ENCODE measurements at places on chromosomes 2 and 18.
A peak's percentile ranks its signal among the peaks of the same experiment; 100 is the strongest.

DNA sequence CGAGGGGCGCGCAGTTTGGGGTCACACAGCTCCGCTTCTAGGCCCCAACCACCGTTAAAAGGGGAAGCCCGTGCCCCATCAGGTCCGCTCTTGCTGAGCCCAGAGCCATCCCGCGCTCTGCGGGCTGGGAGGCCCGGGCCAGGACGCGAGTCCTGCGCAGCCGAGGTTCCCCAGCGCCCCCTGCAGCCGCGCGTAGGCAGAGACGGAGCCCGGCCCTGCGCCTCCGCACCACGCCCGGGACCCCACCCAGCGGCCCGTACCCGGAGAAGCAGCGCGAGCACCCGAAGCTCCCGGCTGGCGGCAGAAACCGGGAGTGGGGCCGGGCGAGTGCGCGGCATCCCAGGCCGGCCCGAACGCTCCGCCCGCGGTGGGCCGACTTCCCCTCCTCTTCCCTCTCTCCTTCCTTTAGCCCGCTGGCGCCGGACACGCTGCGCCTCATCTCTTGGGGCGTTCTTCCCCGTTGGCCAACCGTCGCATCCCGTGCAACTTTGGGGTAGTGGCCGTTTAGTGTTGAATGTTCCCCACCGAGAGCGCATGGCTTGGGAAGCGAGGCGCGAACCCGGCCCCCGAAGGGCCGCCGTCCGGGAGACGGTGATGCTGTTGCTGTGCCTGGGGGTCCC, at the start of gene ITGA4:
Gene ITGA4 (plus strand): TSS at position 266 of the 620 bp plus-strand sequence. CDS start 269 bp downstream, at position 535.
- peak; percentile 84 for DNase-seq

DNA sequence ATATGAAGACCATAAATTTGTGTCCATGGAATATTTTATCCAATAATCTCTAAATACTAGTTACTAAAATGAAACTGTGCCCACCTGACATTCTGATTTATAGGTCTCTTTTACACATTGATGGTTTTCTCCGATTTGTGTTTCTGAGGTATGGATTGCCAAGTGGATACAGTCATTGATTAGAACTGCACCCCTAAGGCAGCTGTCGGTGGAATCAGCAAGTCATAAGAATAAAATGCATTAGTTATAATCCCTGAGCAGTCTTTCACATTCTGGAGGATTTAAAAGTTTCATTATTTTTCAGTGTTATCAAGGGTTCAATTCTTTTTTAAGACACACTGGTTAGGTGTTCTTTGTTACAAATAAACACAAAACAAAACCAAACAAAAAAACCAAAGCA, 6.0 kb downstream of the CAVIN2 start:
- DNase-seq, result peak; percentile 59

GRCh38 chr2:200454927-200455801, 54.7 kb downstream of the KCTD18 start:
- peak; percentile 78 for DNase-seq

- no peak for DNase-seq
Observed at GRCh38 chr2:58047961-58048360, 1.4 kb downstream of the VRK2 start.

- DNase-seq, result peak; percentile 77
Observed at GRCh38 chr2:150274108-150274507, 213.4 kb downstream of the RND3 start.
